Adipocyte (in vitro differentiated cells): ENCODE measurements at places on chromosomes 6 and 20.

DNA sequence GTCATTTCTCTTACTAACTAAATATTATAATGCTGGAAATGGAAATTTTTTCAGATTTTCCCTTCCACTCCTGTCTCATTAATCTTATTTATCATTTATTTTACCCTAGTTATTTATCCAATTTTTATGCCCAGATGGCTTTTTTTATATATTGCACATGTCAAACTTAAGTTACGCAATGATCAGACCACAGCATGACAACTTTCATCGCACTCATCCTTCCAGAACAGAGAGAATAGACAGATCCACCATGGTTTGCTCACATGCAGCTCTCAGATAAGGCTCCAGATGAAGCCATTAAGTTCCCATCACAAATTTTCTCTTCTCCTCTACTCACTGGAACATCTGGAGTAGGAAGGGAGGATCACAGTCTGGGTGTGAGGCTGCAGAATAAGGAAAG is 48.7 kb downstream of the MAP7 start:
- DNase-seq: no peak

DNA sequence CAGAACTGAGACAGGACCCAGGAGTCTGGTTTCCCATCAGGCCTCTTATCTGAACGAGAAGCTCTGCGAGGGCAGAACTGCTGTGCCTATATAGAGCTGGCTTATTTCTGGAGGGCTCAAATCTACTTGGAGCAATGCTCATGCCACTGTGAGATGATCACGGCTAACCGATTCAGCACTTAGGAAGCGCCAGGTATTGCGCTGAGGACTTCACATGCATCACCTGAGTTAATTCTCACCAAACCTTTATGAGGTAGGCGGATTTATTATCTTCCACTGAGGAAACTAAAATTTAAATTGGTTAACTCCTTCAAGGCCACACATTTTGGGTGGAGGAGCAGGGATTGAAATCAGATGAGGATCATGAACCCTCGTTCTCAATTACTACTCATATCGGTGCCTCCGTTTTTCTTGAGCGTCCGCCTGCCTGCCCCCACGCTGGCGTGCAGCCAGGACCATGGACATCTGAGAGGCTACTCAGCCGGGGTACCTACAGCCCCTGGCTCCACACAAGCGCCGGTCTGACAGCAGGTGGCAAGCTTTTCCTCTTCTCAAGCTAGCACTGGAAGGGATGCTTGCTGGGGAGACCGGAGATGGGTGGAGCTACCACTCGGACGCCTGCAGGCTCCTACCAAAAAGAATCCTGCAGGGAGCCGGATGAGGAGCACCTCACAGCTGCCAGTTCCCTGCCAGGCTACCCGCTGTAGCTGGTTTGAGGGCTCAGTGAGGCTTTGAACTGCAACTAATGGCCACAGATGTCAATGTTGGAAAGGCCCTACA is 1.0 kb upstream of the PCIF1 start:
- DNase-seq: peak; percentile 68

- no peak for DNase-seq
Measured at GRCh38 chr20:16538779-16539178, 34.5 kb downstream of the KIF16B start.

DNA sequence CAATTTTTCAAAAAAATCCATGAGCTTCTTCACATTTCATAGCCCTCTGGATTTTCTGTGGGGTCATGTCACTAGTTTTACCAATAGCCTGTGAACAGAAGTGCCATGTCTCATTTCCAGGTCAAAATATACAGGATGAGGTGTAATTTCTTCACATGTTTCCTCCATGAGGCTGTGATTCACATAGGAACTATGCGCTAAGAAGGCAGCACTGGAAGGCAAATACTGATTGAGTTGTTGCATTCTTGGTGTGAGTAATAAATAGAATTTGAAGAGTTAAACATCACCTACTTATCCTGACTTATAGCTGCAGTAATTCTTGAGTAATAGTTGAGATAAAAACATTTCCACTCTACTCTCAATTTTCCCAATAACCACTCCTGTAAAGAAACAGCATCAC is 442.3 kb downstream of the HAO1 start:
- no peak for DNase-seq

GRCh38 chr20:62367136-62367632 is at the start of gene LAMA5:
Gene LAMA5 (minus strand): TSS chr20:62367312. CDS start chr20:62367245, 67 bp downstream.
- peak; percentile 83 for DNase-seq

- DNase-seq: no peak
Measured at GRCh38 chr20:24060851-24061590, 72.4 kb upstream of the GGTLC1 start.

- no peak for DNase-seq
Measured at GRCh38 chr20:57329608-57330221, at the start of gene SPO11. Gene SPO11 (plus strand): TSS chr20:57329803. CDS start chr20:57329868, 65 bp downstream.

DNA sequence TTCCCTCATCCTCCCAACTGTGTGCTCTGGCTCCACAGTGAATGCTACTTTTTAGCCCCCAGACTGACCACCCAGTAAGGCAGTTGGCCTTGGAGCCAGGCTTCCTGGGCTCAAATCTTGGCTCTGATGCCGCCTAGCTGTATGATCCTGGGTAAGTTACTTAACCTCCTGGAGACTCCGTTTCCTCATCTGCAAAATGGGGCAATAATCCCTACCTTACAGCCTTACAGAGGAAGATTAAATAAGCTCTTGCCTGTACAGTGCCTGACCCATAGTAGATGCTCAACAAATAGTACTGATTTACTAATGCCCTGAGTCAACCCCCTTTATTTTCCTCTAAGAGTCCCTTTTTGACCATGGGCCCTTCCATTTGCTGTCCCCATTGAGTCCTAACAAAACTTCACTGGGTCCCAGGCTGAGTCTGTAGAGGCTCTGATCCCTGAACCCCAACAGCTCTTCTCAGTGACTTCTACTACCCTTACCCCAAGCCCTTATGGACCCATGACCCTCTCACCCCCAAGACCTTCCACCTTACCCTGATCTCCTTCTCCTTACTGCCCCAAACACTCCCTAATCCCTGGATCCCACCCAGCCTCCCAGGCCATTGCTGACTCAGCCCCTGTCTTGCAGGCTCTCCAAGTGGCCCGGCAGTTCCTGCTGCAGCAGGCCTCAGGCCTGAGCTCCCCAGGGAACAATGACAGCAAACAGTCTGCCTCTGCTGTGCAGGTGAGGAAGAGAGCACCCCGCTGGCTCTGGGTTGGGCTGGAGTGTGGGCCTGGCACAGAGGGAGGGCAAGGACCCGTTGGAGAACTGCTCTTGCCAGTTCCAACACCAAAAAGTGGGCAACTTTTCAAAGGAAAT is 31.4 kb downstream of the FOXP4 start:
- DNase-seq: no peak

GRCh38 chr6:154590756-154591155 is 80.3 kb upstream of the CNKSR3 start:
- no peak for DNase-seq

DNA sequence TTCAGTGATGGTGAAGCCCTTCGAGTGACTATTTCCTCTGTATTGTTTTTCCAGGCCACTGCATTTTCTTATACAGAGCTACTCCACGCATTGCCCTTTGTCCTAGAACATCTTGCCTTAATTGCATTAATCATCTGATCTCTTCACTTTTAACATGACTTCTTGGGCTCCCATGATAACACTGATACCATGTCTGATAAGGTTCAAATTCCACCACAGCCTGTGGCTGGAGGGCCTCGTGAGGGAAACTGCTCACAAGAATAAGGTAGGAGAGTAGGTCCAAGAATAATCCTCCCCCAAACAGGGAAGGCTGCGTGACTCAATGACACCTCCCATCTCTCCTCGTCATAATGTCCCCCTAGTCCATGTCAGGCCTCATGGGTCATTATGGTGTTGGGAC is 165.5 kb upstream of the ECI2 start:
- no peak for DNase-seq

- DNase-seq: no peak
Measured at GRCh38 chr6:63685446-63686379, 50.1 kb downstream of the PHF3 start.

DNA sequence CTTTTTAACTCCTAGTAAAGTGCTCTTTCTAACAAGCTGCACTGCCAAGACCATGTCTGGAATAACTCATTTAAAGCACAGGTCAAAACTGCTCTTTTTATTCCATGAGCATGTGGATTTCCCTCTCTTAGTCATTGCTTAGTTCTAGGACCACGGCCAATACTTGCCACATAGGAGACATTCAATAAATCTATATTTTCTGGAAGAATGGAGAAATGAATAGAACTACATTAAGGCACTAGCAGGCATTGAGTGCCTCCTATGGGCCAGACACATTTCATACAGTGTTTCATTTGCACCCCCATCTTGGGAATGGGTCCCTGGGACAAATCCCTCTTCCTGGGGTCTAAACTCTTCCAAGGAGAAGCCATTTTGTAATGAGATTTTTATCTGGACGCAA is 552.8 kb upstream of the CITED2 start:
- peak; percentile 69 for DNase-seq

- DNase-seq: no peak
Measured at GRCh38 chr6:36349240-36349639, 12.6 kb upstream of the BNIP5 start.

- no peak for DNase-seq
Measured at GRCh38 chr6:147116056-147116455, 88.2 kb upstream of the STXBP5 start.

DNA sequence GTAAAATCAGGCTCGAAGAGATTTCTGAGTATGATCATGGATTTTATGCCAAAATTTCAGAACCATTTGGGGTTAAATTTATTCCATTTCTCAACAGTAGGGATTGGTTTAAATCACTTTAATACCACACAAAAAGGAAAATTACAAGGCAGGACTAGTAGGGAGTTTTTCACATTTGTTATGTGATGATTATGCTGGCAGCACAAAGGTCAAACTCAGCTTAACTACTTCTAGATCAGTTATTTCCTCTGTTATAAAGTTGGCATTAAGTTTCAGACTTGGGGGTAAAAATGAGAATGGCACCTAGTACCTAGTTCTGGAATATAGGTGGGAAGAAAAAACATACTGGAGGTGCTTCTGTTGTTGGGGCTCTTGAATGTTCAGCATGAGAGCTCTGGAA is 39.5 kb downstream of the PHF3 start:
- DNase-seq: no peak

- peak; percentile 98 for DNase-seq
Measured at GRCh38 chr20:31595654-31596411, 9.3 kb upstream of the ID1 start.

DNA sequence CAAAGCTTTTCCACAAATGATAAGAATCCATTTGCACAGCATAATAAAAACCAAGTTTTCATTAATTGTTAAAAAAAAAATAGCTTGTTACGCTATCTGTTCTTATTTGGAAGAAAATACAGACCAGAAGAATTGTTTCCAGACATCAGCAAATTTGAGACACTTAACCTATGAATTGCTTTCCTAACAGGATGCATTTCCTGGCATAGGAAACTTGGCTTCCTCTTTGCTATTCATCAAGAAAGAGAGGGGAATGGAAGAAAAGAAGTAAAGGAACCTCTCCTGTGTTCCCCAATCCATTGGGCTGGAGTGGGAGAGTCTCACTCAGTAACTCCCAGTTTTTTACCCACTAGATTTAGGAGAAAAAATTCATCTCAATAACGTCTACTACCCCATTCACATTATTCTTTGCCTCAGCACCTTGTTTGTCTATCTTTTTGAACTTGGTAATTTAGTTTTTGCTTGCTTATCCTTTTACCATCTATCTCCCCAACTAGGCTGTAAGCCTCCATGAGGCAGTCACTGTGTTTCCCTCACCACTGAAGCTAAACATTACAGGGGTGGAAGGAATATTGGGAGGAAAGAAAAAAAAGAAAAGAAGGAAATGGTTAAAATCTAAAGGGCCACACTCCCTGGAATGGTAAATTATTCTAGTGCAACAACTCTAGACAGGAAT is 150.3 kb downstream of the COL21A1 start:
- no peak for DNase-seq

GRCh38 chr20:10280018-10280908 is 61.6 kb downstream of the SNAP25 start:
- DNase-seq: peak; percentile 50

DNA sequence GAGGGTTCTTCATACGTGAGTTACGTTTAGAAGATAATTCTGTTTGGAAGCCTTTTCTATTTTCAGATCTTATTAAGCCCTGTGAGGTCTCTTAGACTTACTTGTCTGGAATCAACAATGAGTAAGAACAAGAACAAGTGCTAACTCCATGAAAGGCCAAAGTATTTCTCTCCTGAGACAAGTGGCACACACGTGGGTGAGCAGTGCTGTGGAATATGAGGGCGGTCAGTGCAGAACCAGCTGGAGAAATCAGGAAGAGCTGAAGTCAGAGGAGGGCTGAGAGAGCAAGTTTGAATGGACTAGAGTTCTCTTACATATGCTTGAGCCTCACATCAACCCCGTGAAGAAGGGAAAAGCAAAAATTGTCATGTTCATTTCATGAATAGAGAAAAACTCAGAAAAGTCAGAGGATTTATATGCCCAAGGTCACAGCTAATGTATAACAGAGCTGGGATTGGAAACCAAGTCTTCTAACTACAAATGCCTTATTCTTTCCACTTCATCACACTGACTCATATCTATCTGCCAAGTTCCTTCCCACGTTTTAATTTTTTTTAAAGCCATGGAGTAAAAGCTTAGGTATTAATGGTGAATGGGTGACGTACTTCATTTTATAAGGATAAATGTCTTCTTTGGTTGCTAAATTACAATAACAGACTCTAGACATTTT is 201.3 kb upstream of the DTNBP1 start:
- DNase-seq: no peak

GRCh38 chr20:635893-636338 is 17.1 kb downstream of the SRXN1 start:
- no peak for DNase-seq

- peak; percentile 68 for DNase-seq
Measured at GRCh38 chr6:48733581-48733980, 622.6 kb upstream of the PTCHD4 start.

DNA sequence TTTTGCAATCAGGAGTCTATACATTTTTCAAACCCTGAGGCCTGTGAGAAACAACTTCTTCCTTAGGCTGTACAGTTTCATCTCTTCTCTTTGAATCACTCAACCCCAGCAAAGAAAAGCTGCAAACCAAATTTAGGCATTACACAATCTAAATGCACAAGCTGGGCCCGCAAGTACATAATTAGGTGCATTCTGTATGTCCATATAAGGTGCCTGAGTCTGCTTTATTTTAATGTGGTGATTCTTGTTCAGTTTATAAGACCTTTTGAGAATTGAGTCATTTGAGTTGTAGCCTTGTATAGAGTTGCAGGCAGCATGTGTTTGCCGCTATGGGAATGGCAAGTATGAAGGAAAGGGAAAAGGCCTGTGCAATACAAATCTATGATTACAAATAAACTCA is 709.6 kb upstream of the MARCKS start:
- DNase-seq: peak; percentile 87

DNA sequence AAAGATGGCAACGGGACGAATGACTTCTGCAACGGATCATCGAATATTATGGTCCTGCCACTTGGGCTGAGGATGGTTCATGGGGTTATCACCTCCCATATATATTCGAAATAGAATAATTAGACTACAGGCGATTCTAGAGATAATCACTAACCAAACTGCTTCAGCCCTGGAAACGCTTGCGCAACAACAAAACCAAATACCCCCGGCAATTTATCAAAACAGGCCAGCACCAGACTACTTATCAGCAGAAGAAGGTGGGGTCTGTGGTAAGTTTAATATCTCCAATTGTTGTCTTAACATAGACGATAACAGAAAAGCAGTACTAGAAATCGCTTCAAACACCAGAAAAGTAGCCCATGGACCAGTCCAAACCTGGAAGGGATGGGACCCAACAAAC is 31.0 kb upstream of the ULBP3 start:
- DNase-seq: no peak
